ENCODE measurements at places on chromosomes 5 and 9. TPM values are rescaled to one million over a fixed set of nuclear protein-coding genes. Genes with fewer than 3 reads are reported as not detected.

- DNase-seq, result no peak
Observed at GRCh38 chr5:127907907-127908306, 175.7 kb upstream of the SLC12A2 start.

ORM2 gene
- not detected for polyA plus RNA-seq

GRCh38 chr5:3344671-3345070 lies 251.0 kb upstream of the IRX1 start:
- no peak for DNase-seq

NIPAL4 gene
- polyA plus RNA-seq, result 0.69 TPM

- no peak for DNase-seq
Observed at GRCh38 chr9:127981559-127982121, 851 bp upstream of the EEIG1 start.

DNA sequence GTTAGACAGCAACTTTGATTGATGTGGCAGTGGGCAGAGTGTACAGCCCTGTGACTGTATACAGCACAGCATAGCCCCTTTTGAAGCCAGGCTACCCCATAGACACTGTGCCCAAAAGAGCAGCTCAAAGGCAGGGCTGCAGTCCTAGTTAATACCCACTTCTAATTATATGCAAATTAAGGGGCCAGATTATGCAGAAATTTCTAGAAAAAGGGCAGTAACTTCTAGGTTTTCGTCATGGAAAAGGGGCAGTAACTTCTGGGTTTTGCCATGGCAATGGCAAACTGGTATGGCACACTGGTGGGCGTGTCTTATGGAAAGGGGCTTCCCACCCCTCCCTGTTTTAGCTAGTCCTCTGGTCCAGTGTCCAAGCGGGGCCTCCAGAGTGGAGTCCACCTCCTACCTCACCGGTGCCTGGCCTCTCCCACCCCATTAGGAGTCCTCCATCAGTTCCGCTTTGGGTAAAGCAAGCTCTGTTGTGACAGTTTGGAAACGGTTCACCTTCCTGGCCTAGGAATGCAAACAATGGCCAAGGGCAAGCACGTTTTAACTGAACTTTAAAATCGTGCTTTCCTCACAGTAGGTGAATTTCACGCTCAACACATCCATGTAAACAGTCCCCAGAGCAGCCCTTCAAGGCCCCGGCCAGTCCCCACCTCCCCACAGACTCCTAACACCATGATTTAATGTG lies 5.6 kb downstream of the ADAMTS13 start:
- DNase-seq, result no peak

GRCh38 chr5:40569546-40570270 lies 110.0 kb upstream of the PTGER4 start:
- DNase-seq, result no peak

DNA sequence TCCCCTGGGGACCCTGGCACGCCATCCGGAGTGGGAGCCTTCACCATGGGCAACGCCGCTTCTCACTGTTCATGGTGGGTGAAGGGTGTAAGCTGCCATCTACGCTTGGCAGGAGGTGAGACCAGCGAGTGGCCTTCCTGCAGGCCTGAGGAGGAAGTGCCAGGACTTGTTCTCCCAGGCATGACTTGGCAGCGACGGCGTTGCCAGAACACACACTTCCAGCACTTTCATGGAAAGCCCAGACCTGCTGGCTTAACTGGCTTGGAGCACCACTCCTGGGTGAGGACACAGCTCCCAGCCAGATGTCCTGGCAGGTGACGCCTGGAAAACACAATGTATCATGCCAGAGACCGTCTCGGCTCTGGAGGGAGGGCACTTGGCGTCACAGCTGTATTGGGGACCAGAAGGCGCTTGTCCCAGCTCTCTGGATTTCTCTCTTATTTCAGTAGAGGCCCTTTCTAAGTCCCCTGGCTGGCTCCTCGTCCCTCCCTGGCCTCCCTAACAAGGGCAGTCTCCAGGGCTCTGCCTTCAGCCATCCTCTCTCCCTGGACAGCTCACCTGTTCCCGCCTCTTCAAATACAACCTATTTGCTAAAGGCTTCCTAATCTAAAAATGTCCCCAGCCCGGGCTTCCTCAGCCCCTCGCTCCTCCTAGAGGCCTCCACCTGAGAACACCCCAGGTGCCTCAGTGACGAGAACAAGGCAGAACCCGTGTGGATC lies 188.3 kb downstream of the OLFM1 start:
- DNase-seq, result no peak

GRCh38 chr5:177455661-177456590 lies 9.3 kb downstream of the PRR7 start:
- DNase-seq, result no peak

CAVIN4 gene
- 2.3 TPM for polyA plus RNA-seq

DNA sequence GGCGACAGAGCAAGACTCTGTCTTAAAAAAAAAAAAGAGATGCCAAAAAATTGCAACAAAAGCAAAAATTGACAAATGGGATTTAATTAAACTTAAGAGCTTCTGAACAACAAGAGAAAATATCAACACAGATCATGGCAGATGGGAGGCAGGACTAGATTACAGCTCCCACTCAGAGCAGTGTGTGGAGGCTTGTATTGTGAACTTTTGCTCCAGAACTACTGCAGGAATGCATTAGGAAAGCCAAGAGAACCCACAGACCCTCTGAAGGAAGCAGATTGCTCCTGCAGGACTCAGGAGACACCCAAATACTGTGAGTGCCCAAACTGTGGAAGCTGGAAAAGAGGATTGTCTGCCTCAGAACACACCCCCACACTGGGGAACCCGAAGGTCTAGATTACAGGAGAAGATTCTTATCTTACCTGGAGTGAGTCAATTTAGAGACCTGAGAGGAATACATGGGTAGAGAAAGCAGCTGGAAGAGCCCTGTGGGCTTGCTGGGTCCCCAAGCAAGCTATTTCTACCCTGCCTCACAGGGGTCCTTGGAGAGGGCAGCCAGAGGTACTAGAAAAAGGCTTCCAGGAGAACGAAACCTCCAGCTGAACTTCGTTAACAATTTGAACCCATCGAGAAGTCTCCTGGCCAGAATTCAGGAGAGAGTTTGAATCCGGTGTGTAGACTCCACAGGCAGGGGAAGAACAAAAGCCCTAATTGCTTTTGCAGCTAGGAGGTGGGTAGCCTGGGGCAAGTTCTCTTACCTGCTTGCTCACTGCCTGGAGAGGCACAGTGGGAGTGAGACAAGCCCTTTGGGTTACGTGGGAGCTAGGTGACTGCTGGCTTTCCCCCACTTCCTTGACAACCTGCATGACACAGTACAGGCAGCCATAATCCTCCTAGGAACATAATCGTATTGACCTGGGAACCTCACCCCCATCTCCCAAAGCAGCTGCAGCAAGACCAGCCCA lies 593.4 kb upstream of the RGMB start:
- DNase-seq, result no peak

DNA sequence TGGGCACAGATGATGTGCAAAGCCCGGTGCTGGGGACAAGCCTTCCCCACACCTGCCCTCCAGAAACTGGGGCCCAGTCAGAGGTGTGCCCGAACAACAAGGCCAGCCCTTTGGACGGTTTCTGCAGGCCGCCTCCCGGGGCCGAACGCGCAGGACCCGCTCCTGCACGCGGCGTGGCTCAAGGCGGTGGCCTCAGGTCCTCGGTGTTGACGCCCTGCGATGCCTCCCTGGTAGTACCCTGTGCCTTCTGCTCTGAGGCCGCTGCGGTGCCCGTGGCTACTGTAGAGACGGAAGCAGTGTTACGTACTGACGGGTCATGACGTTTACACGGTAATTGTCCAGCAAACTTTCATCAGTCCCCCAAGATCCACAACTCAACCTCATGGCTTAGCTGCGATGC lies 33.5 kb upstream of the FANCC start:
- no peak for DNase-seq

Data from right renal cortex interstitium (tissue), 3 donors.